ENCODE measurements at places on chromosomes 6 and 20.

GRCh38 chr6:26569433-26569764, 27.4 kb upstream of the ABT1 start:
- DNase-seq, result no peak

DNA sequence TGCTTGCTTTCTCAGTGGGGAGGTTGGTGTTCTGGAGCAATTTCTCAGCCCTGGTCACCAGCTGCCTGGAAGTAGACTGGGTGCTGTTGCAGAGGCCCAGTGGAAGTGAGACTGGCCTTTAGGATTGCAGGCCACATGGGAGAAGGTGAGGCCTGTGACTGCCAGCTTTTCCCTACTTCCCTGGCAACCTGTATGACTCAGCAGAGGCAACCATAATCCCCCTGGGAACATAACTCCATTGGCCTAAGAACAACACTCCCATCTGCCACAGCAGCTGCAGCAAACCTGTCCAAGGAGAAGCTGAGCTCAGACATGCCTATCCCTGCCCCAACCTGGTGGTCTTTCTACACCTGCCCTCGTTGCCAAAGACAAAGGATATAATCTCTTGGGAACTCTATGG, 473.5 kb upstream of the SPTLC3 start:
- no peak for DNase-seq

- DNase-seq, result no peak
These were observed 151.3 kb upstream of the SULF2 start for GRCh38 chr20:47936612-47937011.

- DNase-seq, result no peak
These were observed 5.9 kb downstream of the MAP7 start for GRCh38 chr6:136544326-136544725.

- DNase-seq, result no peak
These were observed 251.9 kb downstream of the EPM2A start for GRCh38 chr6:145483191-145483996.

DNA sequence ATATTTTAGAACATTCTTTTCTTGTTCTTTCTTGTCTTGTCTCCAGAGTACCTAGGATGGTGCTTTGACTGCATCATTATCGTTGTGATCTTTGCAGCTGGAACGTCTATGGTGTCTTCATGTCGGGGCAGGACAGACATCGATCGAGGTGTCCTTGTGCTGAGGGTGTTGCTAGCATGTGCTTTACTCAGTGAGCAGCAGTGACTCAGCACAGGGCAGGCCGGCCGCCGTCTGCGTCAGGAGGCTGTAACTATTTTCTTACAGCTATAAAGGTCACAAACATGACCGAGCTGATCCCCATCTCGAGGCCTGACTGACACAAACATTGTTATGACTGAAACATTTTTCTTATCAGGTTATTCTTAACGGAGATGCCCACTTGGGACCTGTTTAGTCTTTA, 14.9 kb upstream of the CTCFL start:
- DNase-seq, result no peak

All from stimulated activated CD8-positive, alpha-beta memory T cell treated with anti-CD3 and anti-CD28 coated beads, Interleukin-2, amount 100 ng/mL, for 48 hours (primary cell).